ENCODE measurements at places on chromosomes 5 and 9. TPM values are rescaled to one million over a fixed set of nuclear protein-coding genes. Genes with fewer than 3 reads are reported as not detected.

DNAJC21 gene
- total RNA-seq = 24.1 TPM

GRCh38 chr9:8680658-8681057 is 881.1 kb upstream of the DMAC1 start:
- DNase-seq = no peak

GRCh38 chr5:115544043-115544435 is 536 bp downstream of the FEM1C start:
- DNase-seq = no peak

GRCh38 chr9:126398403-126399058 is 71.9 kb downstream of the MVB12B start:
- DNase-seq = peak; percentile 29

- no peak for DNase-seq
Measured at GRCh38 chr9:124800306-124801259, 23.6 kb downstream of the OLFML2A start.

DNA sequence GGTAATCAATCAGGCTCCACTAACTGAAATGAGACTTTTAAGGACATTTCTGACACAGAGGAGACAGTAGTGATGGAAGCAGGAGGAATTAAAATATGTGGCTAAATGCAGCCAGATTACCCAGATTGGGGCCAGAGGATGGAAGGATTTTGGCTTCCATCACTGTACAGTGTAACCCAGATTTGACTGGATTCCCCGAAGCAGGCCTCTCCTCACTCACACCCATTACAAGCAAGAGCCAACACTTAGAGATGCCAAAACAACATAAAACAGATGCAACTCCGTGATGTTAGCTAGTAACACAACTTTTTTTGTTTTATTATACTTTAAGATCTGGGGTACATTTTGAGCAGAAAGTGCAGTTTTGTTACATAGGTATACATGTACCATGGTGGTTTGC is 17.6 kb downstream of the TEK start:
- DNase-seq = no peak
